Osteocyte (in vitro differentiated cells): ENCODE measurements at places on chromosomes 5 and 9.

DNA sequence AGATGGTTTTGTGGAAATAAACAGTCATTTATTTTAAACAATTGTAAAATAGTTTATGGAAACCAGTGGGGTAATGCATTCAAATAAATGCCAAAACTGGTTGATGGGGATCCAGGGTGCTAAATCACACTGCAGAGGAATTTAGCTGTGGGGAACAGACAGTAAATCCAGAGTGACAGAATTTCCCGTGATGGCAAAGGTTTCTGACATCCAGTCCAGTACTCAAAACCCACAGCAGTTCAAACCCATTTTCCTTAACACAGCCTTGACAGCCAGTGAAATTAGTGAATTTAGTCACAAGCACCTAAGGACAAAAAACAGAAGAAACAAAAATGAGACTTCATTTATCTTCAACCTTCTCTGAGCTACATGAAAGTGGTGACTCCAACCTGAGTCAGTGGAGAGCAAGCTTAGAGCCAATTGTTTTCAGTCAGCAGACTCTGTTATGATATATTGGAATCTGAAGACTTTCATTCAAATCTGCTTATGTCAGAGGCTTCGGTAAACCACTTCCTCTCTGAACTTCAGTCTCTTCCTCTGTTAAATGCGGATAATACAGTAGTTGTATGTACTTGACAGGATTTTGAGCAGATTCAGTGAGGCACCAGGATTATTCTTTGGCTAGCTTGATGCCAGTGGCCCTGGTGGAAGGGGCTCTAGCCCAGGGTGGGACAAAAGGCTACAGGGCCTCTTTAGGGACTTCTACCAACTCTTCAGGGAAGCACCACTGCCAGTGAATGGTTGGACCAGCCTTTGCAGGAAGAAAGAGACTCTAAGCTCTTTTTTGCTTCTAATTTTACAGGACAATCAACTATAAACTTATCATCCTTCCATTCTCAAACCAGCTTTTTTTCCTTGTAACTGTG, 185.3 kb downstream of the MAPKAP1 start:
- no peak overlapping the region for H3K4me3 ChIP-seq
- peak overlapping the region; percentile 62 for H3K27ac ChIP-seq
- H3K36me3 ChIP-seq = no peaks in the 10 kb centered on the region
- H3K4me1 ChIP-seq = peaks cover 39% of the 10 kb centered on the region
- no peaks in the 10 kb centered on the region for H3K27me3 ChIP-seq

DNA sequence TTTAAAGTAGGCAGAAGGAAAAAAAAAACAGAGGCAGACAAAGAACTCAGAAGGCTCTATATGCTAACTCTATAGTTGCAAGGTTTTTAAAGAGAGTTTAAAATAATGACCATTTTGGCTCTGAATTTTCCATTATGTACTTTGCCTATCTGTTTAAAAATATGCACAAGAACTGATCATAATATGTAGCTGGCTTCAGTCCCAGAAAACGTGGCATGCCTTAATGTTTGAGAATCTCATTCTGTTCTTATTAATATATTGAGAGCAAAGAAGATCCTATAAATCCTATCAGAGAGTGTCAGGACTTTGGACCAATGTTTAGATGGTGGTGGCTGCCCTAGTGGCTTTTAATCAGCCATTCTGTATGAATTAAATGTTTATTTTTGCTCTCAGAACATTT, 121.5 kb downstream of the JMY start:
- H3K4me3 ChIP-seq = no peak overlapping the region
- DNase-seq = no peak
- H3K4me1 ChIP-seq = peaks cover 13% of the 10 kb centered on the region
- no peaks in the 10 kb centered on the region for H3K36me3 ChIP-seq
- no peak overlapping the region for H3K27ac ChIP-seq

DNA sequence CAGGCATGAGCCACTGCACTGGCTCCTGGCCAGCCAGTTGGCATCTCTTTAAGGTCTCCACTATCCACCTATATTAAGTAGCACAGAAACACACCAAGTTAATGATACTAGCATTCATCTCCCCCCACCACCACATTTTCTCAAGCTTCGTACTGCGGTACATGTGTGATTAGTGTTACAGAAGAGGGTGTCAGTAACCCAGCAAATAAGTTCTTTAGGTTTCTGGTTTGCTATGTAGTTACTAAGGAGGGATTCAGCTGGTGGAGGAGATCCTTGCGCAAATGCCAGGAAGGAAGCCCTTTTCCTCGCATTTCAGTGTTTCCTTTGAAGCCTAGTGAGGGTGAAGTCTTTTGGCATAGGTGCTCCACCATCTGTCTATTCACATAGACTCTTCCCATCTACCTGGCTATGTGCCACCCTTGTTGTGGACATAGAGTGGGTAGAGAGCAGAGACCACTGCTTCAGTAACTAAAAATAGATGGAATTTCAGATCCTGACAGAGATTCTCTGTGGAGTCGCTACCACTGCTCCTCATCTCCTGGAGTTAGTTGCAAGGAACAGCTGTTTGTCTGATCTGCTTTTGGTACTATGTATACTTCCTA, 16.7 kb downstream of the UBE2D2 start:
- no peak overlapping the region for H3K27ac ChIP-seq
- no peak for DNase-seq
- H3K4me1 ChIP-seq = peaks cover 29% of the 10 kb centered on the region
- peaks cover 2% of the 10 kb centered on the region for H3K36me3 ChIP-seq
- no peaks in the 10 kb centered on the region for H3K27me3 ChIP-seq

- no peak for DNase-seq
- H3K4me1 ChIP-seq = no peaks in the 10 kb centered on the region
- H3K27ac ChIP-seq = no peak overlapping the region
- H3K27me3 ChIP-seq = peaks cover 28% of the 10 kb centered on the region
- no peaks in the 10 kb centered on the region for H3K36me3 ChIP-seq
These were observed 43.4 kb upstream of the N4BP3 start for GRCh38 chr5:178069909-178070308.

DNA sequence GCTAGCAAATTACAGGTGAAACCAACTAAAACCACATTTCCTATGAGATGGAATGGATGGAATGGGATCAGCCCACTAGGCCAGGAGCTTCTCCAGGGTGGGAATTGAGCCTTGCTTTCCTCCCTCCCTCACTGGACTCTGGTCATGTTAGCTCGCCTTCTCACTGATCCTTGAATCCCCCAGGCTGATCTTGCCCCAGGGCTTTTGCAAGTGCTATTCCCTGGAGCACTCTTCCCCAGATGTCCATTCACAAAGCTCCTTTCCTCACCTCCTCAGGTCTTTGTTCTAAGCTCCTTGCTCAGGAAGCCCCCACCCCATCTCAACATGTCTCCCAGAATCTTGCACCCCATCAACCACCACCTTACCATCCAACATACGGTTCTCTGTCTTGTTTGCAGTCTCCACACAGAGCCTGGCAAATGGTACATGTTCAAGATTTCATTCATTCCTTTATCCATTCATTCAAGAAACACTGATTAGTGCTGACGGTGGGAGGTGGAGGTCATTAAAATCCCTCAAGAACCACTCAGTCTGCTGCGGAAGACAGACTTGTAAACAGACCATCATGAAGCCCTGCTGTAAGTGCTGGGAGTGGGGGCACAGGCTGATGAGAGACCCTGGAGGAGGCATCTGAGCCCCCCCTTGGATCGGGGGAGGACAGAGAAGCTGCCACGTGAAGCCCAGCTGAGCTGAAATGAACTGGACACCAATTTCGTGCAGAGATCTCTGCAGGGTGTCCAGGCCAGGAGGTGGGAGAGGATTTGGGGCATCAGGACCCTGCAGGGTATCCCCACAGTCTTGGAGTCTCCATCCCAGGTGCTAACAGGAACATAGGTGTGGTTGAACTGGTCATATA, 141.7 kb downstream of the BARX1 start:
- no peak overlapping the region for H3K4me3 ChIP-seq
- DNase-seq = no peak
- no peaks in the 10 kb centered on the region for H3K36me3 ChIP-seq
- H3K4me1 ChIP-seq = no peaks in the 10 kb centered on the region
- no peak overlapping the region for H3K27ac ChIP-seq
- peaks cover 25% of the 10 kb centered on the region for H3K27me3 ChIP-seq

DNA sequence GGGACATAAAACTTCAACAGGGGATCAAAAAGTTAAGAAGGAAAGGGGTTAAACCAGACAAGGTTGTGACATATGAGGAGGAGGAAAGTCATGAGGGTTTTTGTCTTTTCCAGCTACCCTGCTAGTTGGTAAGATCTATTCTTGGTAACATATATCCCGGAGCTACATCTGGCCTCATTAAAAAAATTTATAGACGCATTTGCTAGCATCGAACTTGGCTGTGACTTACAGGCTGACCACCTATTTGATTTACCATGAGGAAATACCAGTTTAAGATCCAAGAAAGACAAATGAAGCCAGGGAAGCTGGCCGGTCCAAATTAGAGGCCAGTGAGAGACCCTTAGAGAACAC, 87.6 kb upstream of the NIPAL4 start:
- H3K27ac ChIP-seq = peak overlapping the region; percentile 97
- no peak for DNase-seq
- H3K36me3 ChIP-seq = peaks cover 14% of the 10 kb centered on the region
- H3K27me3 ChIP-seq = no peaks in the 10 kb centered on the region
- peaks cover 68% of the 10 kb centered on the region for H3K4me1 ChIP-seq
- H3K4me3 ChIP-seq = no peak overlapping the region

DNA sequence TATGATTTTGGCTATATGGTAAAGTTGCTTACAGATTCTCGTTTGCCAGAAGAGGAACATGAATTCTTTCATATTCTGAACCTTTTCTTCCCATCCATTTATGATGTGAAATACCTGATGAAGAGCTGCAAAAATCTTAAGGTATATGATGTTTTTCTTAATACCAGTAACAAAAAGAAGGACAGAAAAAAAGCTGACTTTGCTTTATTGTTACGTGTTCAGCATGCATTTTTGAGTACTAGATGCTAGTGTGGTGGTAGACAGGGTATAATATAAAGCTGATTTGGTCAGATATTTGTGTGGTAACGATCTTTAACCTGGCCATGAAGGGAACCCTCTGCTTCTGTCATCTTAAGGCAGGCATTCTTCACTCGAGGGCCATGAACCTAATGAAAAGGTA, 13.3 kb downstream of the CNOT8 start:
- peaks cover 59% of the 10 kb centered on the region for H3K36me3 ChIP-seq
- no peak overlapping the region for H3K27ac ChIP-seq
- H3K4me1 ChIP-seq = peaks cover 10% of the 10 kb centered on the region
- DNase-seq = no peak
- no peak overlapping the region for H3K4me3 ChIP-seq

- no peak overlapping the region for H3K27ac ChIP-seq
- H3K27me3 ChIP-seq = no peaks in the 10 kb centered on the region
- no peak for DNase-seq
- H3K4me3 ChIP-seq = no peak overlapping the region
These were observed 50.9 kb upstream of the ZNF354B start for GRCh38 chr5:178808886-178809285.

DNA sequence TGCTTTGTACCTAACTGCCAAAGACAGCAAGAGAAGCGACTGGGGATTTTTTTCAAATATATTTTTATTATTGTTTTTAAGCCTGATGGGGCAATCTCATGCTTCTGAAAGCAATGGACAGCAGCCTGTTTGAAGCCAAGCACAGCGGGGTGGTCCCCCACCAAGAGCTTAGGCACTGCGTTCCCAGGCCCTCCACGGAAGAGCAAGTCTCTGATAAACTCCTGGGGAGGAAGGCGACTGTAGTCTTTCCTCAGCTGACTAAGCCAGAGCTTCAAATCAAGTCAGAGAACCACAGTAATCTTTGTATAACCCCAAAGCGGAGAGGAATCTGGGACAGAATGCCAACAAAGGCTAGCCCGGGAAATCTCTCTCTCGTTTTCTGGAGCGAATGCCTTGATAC, 54.4 kb downstream of the ARSB start:
- H3K4me1 ChIP-seq = peaks cover 46% of the 10 kb centered on the region
- H3K27me3 ChIP-seq = no peaks in the 10 kb centered on the region
- H3K4me3 ChIP-seq = peak overlapping the region; percentile 38
- DNase-seq = no peak

DNA sequence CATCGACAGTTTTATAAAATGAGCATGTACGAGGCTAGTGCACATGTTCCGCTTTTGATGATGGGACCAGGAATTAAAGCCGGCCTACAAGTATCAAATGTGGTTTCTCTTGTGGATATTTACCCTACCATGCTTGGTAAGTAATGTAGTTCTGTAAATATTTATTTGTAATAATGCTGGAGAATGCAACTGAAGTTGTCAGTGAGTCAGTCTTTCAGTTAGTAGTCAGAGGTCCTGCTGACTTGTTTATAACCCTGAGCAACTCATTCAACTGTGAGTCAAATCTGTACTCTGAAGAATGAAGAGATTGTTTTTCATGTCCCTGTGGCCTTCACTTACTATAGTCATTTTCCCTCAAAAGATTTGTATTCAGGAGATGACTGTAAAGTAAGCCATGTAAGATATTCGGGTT, 28.4 kb upstream of the GPR150 start:
- H3K36me3 ChIP-seq = peaks cover 8% of the 10 kb centered on the region
- no peak overlapping the region for H3K27ac ChIP-seq
- DNase-seq = no peak
- no peak overlapping the region for H3K4me3 ChIP-seq
- peaks cover 10% of the 10 kb centered on the region for H3K4me1 ChIP-seq

DNA sequence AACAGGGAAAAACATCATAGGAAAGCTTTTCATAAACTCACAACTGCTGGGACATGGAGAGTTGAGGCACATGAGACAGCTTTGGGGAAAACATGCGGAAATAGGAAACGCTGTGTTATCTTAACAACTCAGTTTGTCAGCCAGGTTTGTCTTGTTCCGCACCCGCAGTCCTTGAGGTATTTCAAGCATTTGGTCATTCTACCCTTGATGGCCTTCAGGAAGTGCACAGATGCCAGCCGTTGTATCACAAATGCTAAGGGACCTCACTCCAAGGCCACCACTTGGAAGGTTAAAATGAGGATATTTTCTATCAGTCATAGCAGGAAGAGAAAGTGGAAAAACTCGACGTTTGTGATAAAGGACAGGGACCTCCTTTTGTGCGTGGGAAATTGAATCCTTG, 83.8 kb downstream of the TRIO start:
- H3K27me3 ChIP-seq = no peaks in the 10 kb centered on the region
- H3K27ac ChIP-seq = peak overlapping the region; percentile 36
- peaks cover 62% of the 10 kb centered on the region for H3K4me1 ChIP-seq
- DNase-seq = no peak
- H3K4me3 ChIP-seq = no peak overlapping the region

- peaks cover 7% of the 10 kb centered on the region for H3K4me1 ChIP-seq
- no peak for DNase-seq
- no peaks in the 10 kb centered on the region for H3K36me3 ChIP-seq
- no peak overlapping the region for H3K4me3 ChIP-seq
- no peak overlapping the region for H3K27ac ChIP-seq
These were observed 58.5 kb downstream of the KCNIP1 start for GRCh38 chr5:170562166-170562874.

DNA sequence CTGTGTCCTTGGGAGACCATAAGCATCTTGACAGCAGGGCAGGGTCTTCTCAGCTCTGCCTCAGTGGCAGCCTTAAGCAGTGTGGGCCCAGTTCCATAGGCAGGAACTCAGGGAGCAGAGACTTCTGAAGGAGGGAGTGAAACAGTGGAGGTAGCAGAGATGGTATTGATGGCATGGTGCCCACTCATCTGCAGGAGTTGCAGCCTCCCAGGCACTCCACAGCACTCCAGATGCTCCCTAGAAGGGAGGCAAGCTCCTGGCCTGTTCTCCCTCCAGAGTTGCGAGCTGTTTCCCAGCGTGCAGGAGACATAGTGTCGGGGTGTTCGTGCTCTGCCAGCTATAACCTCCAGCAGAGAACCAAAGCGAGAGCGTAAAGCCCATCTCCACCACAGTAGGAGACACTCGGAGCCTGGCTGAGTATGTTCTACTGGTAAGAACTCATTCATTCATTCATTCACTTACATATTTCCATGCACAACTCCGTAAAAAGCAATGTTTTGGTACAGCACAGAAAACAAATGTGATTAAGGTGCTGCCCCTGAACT, 31.4 kb upstream of the UNC5A start:
- no peak overlapping the region for H3K27ac ChIP-seq
- H3K4me1 ChIP-seq = no peaks in the 10 kb centered on the region
- DNase-seq = peak; percentile 54
- H3K36me3 ChIP-seq = no peaks in the 10 kb centered on the region
- peaks cover 27% of the 10 kb centered on the region for H3K27me3 ChIP-seq
